ENCODE measurements at places on chromosomes 4 and X.

DNA sequence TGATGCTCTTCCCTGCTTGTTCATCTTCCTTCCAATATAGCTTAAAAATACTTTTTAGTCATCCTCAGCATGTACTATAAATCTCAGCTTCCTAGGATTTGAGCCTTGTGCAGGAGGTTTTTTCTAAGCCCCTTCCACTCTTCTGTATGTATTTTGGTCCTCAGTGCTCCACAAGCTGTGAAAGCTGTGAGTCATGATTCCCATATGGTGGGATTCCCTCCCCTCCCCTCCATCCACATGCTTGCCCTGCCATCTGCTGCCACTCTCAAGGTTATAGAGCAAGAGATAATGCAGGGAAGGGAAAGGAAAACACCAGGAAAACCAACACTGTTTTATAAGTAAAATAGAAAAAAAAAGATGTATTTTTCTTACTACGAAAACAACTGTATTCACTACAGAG lies 58.5 kb upstream of the AP1S2 start:
- DNase-seq = no peak

DNA sequence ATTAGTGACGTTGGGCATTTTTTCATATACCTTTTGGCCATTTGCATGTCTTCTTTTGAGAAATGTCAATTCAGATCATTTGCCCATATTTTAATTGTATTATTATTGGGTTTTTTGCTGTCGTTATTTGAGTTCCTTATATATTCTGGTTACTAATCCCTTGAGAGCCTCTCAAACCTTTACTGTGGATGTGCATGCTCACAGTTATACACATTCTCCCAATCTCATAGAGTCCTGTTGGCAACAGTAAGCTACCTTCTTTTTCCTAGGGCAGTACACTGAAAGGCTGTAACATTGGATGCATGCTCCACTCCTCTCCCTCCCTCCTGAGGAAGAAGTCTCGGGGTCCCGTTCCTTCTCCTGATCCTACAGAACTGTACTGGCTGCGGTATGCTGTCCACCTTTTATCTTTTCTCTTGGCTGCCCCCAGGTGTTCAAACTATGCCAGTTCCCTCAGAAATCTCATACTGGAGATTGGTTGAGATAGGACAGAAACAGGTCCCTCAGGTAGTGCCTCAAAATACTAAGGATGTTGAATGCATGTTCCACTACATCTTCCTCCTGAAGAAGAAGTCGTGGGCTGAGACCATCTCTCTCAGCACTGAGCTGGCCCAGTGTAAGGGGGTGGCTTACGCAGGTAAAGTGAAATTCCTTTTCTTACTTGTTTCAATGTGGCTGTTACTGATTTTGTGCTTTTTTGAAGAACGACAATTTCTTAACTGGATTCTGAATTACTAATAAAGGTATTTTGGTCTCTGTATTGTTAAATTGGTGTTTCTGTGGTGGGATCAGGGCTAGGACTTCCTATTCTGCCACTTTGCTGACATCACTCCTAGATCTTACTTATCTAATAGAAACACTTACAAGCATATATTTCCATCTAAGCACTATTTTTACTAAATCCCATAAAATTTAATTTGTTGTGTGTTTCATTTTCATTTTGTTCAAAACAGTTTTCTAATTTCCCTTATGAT lies 145.4 kb upstream of the HUWE1 start:
- peak; percentile 6 for DNase-seq

GRCh38 chr4:71713611-71714203 lies 70.2 kb downstream of the GC start:
- no peak for DNase-seq

GRCh38 chrX:44344687-44345086 lies 1.2 kb upstream of the EFHC2 start:
- DNase-seq = no peak

DNA sequence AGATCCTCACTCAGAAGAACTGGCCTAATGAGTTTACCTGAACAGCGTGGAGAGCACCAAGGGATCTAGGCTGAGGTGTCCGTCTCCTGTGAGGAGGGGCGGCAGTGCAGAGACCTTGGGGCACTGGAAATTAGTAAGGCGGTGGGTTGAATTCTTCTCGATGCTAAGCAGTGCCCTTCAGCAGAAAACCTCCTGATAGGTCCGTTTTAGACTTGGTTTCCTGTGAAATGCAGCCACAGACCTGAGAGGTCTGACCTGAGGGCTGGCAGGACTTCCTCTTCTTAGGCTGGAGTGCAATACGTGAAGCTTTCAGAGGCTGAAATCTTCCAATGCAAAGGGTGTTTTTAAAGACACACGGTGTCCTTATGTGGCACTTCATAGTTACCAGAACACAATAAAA lies at the start of gene CLNK:
Gene CLNK (minus strand): TSS at position 138 of the 400 bp plus-strand sequence. CDS start 16,899 bp downstream, outside the sequence.
- no peak for DNase-seq

DNA sequence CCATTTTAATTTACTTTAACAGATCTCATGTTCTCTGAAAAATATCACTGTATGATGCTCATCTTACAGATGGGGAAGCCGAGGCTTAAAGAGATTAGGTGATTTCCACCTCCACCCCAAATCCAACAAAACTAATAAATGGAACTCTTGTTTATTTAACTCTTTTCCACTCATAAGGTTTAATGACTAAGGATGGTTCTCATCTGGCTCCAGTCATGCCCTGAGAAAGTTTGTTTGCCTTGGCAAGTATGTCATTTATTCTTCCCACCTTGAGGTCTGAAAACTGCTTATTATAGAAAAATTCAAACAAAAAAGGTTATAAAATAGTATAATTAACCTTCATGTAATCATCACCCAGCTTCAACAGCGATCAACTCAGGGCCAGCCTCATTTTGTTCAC lies 56.3 kb downstream of the PPEF2 start:
- no peak for DNase-seq

DNA sequence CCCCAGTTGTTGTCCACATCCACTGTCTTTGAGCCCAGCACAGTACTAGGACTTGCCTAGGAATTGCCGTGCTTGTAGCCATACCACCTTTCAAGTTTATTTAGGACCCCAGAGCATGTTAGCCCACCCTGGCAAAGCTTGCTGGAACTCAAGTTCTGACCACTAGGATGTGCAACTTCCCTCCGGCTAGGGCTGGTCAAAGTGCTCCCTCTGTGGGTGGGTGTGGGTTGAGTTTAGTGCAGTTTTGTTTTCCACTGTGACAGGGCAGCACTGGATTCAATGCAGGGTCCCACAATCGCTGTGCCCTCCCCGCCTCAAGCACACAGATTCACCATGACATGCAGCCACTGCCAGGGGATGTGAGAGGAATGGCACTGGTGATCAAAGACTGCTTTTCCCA lies 96.0 kb downstream of the RASGEF1B start:
- no peak for DNase-seq

- DNase-seq = no peak
Observed at GRCh38 chrX:133364865-133365264, 50.4 kb downstream of the GPC4 start.

GRCh38 chr4:128840711-128841318 lies 31.3 kb downstream of the JADE1 start:
- DNase-seq = no peak

- no peak for DNase-seq
Observed at GRCh38 chr4:78945651-78946179, 6.5 kb upstream of the PAQR3 start.

DNA sequence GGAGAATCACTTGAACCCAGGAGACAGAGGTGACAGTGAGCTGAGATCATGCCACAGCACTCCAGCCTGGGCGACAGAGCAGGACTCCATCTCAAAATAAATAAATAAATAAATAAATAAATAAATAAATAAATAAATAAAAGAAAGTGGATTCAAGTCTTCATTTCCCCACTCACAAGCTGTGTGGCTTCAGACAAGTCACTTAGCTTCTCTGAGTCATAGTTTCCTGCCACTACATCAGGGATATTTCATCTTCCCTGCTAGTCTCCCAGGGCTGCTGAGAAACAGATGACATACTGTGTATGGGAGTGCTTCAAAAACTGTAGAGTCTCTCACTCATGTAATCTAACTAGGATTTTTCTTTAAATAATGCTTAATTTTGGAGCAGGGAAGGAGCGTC lies 37.2 kb downstream of the TBC1D9 start:
- no peak for DNase-seq

DNA sequence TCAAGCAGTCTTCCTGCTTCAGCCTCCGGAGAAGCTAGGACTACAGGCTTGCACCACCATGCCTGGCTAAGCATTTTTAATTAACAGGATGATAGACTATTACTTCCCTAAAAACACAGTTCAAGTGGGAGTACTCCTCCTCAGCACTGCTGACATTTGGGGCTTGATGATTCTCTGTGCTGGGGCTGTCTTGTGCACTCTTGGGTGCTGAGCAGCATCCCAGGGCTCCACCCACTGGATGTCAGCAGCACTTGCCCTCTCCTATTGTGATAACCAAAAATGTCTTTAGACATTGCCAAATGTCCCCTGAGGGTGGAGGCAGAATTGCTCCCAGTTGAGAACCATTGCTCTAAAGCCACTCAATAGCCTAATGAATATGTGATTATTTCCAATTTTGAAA lies 60.4 kb downstream of the CLCN4 start:
- no peak for DNase-seq

GRCh38 chr4:53023677-53024299 lies 161.7 kb downstream of the RASL11B start:
- no peak for DNase-seq

- peak; percentile 42 for DNase-seq
Observed at GRCh38 chrX:10189317-10190268, 32.8 kb downstream of the CLCN4 start.

DNA sequence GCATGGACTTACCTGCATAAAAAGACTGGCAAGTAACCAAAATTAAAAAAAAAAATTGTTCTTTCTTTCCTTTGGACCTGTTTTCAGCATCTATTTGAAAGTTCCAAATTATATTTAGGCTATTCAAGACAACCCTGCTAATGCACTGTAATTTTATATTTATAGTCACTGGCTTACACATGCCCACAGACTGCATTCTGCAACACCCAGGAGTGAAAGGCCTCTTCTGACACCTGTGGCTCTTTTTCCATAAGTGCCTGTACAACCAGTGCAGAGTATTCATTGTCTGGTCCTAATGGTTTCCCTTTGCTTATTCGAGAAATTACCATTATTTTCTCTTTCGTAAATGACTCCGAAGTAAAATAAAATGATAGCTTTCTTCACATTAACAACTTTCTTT lies 143.3 kb downstream of the RNF150 start:
- no peak for DNase-seq

- DNase-seq = no peak
Observed at GRCh38 chrX:112746812-112747595, 67.3 kb upstream of the LHFPL1 start.

DNA sequence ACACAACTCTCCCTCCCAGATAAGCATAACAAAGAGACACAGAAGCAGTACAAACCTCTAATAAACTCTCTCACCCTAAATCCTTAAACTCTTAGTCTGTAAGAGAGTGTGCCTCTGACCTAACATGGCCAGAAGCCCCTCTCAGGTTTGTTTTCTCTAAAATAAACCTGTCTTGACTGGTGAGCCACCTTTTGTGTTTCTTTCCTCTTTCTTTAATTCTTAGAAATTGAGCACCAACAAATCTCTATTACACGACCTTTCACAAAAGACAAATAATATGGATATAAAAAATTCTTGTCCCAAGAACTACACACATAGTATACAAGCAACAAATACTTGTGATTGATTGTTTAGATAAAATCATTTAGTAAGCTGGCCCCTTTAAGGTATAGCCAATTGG lies 573.7 kb downstream of the EPHA5 start:
- DNase-seq = no peak

- DNase-seq = no peak
Observed at GRCh38 chr4:7662507-7662846, 227.7 kb upstream of the PSAPL1 start.

DNA sequence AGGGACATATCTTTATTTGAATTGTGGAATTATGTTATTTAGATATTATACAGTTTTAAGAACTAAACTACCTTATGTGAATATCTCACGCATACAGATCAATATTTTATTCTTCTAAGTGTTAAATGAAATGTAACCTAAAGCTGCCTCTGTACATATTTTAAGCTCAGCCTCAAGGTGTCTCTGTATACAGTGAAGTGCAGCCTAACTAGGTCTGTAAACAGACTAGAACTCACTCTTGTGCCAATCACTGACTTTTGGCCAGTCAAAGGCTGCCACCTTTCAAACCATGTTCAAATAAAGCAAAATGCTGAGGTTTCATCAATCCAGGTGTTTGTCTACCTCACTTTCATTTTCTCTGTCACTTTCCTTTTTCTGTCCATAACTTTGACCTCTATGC lies 1074.5 kb upstream of the PRKX start:
- DNase-seq = no peak

- DNase-seq = no peak
Observed at GRCh38 chr4:17134100-17134499, 235.7 kb upstream of the LDB2 start.

DNA sequence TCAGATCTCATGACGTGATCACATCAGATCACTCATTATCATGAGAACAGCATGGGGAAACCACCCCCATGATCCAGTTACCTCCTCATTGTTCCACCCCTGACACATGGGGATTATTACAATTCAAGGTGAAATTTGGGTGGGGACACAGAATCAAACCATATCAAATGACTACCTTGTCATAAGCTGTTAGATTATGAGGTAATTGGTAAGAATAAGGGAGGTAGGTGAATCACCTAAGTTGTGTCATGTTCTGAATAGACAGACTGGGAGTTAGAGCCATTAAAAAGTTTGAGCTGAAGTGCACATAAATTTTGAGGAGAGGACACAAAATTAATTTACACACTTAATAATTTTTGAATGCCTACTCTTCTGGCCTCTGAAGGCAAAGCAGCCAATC lies 24.7 kb downstream of the SLC9B1 start:
- no peak for DNase-seq

GRCh38 chr4:142242156-142242555 lies 603.9 kb downstream of the INPP4B start:
- no peak for DNase-seq

DNA sequence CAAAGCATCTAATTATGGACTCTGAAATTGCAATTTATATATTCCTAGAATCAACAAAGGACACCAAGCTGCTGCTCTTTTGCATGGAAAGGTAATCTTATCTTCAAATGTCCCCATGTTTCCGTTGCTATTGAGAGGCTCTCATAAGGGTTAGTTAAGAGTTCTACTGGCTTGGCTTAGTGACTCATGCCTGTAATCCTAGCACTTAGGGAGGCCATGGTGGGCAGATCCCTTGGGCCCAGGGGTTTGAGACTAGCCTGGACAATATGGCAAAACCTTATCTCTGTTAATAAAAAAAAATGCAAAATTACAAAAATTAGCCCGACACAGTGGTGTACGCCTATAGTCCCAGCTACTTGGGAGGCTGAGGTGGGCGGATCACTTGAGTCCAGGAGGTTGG lies 93.4 kb upstream of the RAPGEF2 start:
- DNase-seq = no peak

DNA sequence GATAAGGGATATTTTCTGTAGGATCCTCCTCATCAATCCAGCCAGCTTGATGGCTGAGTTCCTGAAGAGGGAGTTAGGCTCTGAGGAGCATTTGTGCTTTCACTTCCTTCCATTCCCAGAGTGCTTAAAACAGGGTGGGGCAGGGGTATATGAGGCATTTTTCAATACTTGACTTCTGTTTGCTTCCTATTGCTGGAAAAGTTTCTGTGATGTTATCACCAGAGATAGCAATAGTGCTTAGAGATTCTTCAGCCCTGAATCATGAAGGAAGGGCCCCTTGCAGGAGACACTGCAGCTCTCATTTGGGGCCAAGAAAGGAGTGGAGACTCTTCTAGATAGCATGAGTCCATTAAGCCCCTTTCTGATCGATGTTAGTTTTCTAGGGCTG lies 166.7 kb upstream of the RPS6KA3 start:
- no peak for DNase-seq

- DNase-seq = no peak
Observed at GRCh38 chr4:185341841-185342240, 53.9 kb downstream of the LRP2BP start.

Data from stimulated activated CD8-positive, alpha-beta memory T cell treated with anti-CD3 and anti-CD28 coated beads, Interleukin-7, amount 100 ng/mL, for 4 hours (primary cell).